Hepatic stellate cell (primary cell): ENCODE measurements at places on chromosomes 7 and 10.

DNA sequence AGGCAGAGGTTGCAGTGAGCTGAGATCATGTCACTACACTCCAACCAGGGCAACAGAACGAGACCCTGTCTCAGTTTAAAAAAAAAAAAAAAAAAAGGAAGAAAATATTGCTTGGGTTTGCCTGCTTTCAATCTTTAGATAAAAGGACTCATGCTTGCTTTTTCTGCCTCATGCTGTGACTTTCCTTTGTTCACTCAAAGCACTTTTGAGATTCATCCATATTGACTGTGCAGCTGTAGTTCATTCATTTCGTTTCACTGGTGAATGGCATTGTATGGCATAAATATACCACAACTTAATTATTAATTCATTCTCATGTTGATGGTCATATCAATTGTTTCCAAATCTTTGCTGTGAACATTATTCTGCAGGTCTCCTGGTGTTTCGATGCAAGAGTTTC is 97.6 kb upstream of the NFE2L3 start:
- no peak for DNase-seq

- no peak for DNase-seq
Measured at GRCh38 chr7:44978511-44979366, at the start of gene MYO1G. TSS of gene MYO1G (minus strand) at chr7:44979015. CDS start at chr7:44978961, 54 bp downstream.

GRCh38 chr10:16425449-16425848 is 11.4 kb upstream of the PTER start:
- DNase-seq, result no peak

DNA sequence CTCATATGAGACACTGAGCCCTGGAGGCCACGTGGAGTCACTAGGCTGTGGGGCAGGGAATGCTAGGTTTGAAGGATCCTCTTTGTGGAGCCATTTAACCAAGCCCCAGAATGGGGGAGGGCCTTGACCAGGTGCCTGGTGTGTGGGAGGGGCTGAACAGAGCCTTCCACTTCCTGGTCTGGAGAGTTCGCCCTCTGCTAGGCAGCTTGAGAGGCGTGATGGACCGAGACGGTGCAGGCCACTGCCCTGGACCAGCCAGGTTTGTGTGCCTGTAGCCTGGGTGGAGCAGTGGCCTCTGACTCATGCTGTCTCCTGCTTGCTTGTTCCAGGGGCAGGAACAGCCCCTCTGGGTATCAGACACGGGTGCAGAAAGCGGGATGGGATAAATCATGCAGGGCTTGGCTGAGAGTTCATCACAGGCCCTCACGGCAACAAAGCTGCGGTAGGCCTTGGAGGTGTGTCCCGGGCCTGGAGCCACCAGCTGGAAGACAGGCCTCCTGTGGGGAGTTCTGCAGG is 27.4 kb downstream of the ADAMTS14 start:
- DNase-seq, result no peak

GRCh38 chr10:86247588-86247987 is 119.0 kb downstream of the GRID1 start:
- no peak for DNase-seq

DNA sequence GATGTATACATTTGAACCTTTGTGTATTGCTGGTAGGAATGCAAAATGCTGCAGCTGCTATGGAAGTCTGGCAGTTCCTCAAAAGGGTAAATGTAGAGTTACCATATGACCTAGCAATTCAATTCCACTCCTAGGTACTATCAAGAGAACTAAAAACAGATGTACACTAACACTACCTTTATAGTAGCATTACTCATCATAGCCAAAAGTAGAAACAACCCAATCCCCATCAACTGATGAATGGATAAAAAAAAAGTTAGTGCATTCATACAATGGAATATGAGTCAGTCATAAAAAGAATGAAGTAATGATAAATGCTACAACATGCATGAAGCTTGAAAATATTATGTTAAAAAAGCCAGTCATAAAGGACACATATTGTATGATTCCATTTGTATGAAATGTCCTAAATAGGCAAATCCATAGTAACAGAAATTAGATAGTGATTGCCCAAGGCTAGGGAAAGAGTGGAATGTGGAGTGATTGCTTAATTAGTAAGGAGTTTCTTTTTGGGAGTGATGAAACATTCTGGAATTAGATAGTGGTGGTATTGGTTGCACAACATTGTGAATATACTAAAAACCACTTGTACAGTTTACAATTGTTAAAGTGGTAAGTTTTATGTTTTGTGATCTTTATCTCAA is 96.4 kb upstream of the AOAH start:
- DNase-seq, result no peak

DNA sequence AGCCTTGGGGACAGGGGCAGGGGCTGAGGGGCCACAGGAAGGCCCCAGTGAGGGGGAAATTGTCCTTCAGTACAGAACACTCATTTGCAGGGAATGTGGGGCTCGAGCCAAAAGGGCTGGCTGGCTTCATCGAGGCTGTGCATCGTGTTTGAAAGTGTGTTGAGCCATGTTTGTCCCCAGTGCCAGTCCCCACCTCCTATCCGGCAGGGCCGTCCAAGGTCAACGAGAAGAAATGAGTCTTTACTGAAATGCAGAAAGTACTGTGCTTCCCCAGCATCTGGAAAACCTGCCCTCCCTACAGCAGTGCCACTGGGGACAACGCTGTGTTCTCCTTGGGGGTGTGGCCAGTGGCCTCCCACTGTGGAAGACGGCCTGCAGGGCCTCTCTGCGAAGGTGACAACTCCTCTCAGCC is 214.1 kb downstream of the KLF6 start:
- no peak for DNase-seq

DNA sequence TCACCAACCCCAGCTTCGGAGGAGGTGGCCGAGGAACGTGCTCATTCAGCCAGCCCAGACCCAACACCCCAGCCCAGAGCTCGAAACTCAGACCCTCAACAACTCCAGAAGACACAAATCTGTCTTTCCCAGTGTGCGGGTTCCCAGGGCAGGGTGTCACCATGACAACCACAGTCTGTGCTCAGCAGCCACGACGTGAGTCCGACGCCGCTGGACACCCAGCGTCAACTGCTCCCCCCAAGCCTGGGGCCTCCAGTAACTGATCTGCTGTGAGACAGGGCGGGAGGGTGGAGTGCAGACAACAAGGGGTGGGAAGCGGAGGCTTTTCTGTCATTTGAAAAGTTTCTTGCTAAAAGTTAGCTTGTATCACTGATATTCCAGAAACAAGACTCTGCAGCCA is 167.2 kb downstream of the MAD1L1 start:
- DNase-seq, result no peak

GRCh38 chr7:106421181-106421762 is 136.5 kb upstream of the NAMPT start:
- peak; percentile 35 for DNase-seq

DNA sequence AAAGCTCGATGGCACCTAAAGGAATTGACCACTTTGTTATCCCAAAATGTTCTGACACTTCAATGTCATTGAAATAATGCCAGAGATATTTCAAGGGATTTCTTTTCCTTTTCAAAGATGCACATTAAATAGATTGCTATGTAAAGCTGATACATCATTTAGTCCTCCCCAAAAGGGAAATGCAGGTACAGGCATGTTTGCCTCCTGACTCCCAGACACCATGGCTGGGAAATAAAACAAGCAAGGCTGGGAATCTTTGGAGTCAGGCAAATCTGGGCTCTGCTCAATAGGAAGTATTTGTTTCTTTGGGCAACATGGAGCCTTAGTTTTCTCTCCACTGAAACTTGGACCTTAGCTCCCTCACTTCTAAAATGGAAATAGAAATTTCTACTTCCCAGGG is 230.8 kb upstream of the LRRTM3 start:
- DNase-seq, result no peak

DNA sequence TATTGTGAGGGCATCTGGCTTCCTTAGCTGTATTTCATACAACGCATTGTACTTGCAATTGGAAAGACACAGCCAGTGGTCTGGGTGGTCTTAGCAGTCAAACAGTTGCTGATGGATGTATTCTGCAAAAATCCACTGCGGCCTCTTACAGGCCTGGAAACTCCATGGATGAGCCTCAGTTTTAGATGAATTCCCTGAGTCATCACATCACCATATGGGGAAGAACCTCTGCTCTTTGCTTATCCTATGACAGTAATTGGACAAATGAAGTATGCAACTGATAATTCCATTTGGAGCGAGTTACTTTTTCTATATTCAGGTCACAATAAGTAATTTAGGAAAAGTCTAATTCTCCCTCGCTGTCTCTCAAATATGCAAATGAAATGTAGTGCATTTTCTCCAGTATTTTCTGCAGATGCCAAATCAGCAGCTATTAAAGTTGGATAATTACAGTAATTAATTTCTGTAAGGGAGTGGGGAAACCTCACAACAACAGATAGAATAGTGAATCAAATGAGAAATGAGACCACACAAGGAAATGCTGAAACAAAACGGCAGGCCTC is 78.8 kb downstream of the WDFY4 start:
- DNase-seq, result no peak

DNA sequence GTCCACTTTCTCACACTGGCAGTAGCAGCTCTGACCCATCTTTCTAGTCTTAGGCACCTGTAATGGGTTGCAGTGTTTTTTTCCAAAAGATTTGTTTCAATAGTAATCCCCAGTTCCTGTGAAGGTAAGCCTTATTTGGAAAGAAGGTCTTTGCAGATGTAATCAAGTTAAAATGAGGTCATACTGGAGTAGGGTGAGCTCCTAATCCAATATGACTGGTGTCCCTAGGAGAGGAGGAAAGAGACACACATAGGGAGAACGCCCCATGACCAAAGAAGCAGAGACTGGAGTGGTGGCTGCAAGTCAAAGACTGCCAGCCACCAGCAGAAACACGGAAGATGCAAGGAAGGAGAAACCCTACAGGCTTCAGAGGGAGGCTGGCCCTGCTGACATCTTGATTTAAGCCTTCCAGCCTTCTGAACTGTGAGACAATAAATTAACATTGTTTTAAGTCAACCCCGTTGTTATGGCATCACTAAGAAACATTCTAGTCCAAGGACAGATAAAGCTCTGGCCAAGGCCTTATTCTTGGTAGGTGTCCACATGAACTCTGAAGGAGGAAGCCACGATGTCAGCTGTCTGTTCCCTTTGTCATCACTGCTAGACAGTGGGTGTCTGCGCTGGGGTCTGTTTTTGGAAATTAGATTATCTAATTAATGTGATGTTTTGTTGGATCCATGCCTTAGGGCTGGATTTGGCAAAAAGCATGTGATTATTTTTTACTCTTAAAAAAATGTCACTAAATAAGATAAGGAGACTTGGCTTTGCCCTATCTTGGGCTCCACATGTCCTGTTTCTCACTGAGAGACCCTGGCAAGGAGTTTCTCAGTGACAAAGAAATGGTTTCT is 214.9 kb downstream of the KCNMA1 start:
- DNase-seq, result no peak

DNA sequence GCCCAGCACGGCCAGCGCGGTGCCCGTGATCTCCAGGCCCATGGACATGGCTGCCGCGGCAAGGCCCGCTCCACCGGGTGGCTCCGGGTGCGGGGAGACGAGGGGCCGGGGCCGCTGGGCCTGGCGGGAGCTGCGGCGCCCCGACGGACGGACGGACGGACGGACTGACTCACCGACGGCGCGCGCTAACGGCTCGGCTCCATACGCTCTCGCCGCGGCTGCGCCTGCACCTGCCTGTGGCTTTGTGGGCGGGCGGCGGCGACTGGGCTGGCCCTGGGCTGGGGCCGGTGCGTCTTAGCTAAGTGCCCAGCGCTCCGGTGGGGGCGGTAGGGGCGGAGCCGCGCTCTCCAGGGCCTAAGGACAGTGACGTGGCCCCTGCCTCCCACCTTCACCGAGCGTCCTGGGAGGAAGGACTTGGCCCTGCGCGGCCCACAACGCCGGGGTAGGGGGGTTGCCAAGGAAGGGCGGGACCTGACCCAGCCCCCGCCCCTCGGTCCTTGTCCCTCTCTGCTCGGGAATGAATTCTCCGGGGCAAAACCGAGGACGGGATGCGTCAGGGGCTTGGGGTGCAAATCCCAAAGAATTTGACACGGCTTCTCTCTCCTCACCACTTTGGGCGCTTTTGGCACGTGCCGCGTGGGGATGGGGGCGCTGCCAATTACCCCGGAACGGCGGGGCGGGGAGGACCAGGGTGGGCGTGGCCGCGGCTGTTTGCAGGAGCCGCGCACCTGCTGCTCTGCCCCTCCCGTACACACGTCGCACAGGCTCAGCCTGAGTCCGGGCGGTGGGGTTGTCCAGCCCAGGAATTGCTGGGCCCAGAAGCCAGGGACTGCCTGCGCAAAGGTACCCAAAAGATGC is at the start of gene CLDN3:
Gene CLDN3 (minus strand): TSS at position 269 of the 858 bp plus-strand sequence. CDS start 221 bp downstream, at position 48.
- no peak for DNase-seq

DNA sequence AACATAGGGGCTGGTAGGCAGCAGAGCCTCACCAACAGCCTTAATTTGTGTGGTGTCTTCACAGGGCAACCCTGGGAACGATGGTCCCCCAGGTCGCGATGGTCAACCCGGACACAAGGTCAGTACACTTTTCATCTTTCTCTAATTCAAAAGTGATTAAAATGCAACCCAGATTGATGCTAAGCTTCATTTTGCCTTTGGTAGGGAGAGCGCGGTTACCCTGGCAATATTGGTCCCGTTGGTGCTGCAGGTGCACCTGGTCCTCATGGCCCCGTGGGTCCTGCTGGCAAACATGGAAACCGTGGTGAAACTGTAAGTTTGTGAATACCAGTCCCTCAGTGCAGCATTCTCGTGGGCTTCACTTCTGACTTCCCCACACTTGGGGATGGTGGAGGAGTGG is 30.9 kb downstream of the COL1A2 start:
- no peak for DNase-seq

DNA sequence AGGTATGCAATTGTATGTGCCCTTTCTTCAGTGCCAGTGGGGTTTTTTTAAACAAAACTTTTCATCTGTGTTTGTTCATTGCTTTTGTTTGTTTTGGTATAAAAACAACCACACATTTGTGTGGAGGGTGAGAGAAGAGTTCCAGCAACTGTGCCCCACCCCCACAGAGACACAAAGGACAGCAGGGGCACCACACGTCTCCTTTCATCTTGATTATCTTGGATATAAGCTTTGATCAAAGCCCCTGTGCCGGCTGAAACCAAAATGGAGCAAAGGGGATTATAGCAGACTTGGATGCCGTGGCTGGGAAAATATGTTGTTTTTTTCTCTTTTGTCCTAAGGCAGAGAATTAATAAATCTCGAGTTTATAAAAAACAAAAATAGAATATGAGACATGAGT is 111.8 kb upstream of the RSU1 start:
- no peak for DNase-seq

DNA sequence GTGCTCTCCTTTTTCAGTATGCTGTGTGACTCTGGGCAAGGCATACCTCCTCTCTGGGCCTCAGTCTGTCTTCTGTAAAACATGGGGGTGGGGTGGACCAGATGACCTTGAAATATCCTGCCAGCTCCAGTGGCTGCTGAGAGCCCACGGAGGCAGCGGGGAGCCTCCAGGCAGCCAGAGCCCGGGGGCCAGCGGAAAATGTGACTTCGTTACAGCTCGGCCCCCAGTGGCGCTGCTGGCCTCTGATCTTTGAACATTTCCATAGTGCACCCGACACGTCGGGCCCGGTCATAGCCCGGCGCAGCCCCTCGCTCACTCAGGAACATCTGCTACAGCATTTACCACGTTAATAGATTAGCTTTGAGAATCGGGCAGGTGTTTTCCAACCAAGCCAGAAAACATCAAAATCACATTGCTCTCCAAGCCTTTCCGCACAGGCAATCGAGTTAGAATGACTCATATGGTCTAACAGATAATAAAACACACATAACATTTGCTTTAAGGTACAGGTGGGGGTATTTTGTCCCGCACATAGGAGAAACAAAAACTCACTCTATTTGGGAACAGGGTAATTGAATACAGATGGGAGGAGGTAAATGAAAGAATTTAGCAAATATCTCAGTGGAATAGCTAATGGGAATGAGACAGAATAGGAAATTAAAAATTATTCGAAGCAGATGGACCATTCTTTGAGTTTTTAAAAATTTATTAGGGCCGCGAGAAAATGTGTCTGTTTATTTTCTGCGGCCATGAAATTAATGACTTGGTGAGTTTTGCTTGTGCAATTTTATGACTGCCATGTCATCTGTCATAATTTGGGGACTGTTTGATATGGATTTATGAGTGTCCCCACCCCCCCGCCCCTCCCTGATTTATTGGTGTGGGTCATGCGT is 26.3 kb upstream of the COMTD1 start:
- no peak for DNase-seq
